ENCODE measurements at places on chromosomes 5 and 9.

- no peak for DNase-seq
Measured at GRCh38 chr5:143174714-143175398, 228.6 kb downstream of the NR3C1 start.

GRCh38 chr9:4242239-4242638, 57.6 kb downstream of the GLIS3 start:
- no peak for DNase-seq

- DNase-seq = no peak
Measured at GRCh38 chr5:34656700-34657273, 659 bp downstream of the RAI14 start.

GRCh38 chr5:169494941-169495548, 88.5 kb upstream of the SPDL1 start:
- DNase-seq = no peak

GRCh38 chr5:39160576-39161213, 58.7 kb downstream of the FYB1 start:
- DNase-seq = no peak

- DNase-seq = no peak
Measured at GRCh38 chr9:107554636-107555035, 65.1 kb upstream of the KLF4 start.

DNA sequence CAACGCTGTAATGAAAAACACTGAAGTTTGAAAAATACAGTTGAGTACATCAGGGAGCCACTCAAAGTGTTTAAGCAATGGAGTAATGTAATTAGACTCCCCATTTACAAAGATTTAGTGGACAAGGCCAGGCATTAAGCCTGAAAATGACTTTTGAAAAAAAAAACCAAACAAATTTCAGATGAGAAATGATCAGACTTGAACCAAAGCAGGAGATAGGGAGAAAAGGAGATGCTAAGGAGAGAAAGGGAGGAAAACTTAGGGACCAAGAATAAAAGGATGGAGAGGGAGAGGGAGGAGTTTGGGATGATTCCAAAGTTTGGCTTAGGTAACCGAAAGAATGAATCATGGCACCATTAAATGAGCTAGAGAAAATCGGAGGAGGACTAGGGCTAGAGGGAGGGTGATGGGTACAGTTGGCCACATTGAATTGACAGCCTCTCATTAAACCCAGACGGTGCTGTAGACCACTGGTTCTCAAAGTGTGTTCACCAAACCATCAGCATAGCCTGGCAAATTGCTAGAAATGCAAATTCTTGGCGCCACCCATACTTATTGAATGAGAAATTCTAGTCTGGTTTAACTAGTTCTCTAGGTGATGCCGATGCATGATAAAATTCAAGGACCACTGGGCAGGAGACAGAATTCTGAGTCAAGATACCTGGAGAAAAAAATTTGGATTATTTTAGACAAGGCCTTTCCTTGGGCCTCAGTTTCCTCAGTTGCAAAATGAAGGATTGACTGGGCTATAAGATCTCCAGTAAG, 6.2 kb upstream of the CPEB4 start:
- no peak for DNase-seq

- no peak for DNase-seq
Measured at GRCh38 chr9:105458404-105458803, 10.6 kb downstream of the FSD1L start.
